Vagina (tissue), 2 donors: ENCODE measurements at places on chromosomes 12 and 14. TPM values are rescaled to one million over a fixed set of nuclear protein-coding genes. Genes with fewer than 3 reads are reported as not detected.

- DNase-seq: no peak
Measured at GRCh38 chr14:80695869-80696268, 245.7 kb downstream of the CEP128 start.

GRCh38 chr12:42780671-42781070, 191.1 kb upstream of the PRICKLE1 start:
- no peak for DNase-seq

DNA sequence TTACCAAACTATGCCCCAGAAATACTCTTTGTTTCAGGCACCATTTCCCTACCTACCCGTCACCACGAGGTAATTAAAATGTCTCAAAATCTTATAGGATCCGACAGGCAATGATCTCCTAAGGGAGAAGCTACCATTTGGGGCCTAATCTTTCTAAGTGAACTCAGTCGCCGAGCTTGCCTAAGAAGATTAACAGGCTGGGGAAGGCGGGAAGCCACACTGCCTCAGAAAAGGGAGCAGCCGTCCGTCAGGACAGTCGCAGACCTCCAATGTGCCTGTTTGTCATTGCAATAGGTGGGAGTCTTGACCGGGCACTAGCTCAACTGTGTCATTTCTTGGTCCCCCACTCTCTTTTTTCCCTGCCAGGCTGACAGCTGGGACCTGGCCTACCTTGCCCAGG, 4.6 kb downstream of the TTC7B start:
- DNase-seq: no peak

- no peak for DNase-seq
Measured at GRCh38 chr12:117014342-117014887, 84.8 kb downstream of the TESC start.

- peak; percentile 84 for DNase-seq
Measured at GRCh38 chr14:64683264-64683663, 21.0 kb upstream of the PLEKHG3 start.

- DNase-seq: peak; percentile 82
Measured at GRCh38 chr12:94855853-94856252, 147.6 kb downstream of the NDUFA12 start.

PLEKHD1 gene
- not detected for total RNA-seq

- DNase-seq: no peak
Measured at GRCh38 chr14:31536201-31536960, 24.8 kb upstream of the NUBPL start.

GRCh38 chr12:91868054-91868453, 277.6 kb downstream of the BTG1 start:
- DNase-seq: no peak
